ENCODE measurements at places on chromosomes 1 and 21.

- peak; percentile 67 for DNase-seq
These were observed 1.2 kb downstream of the FAM167B start for GRCh38 chr1:32247983-32248889.

- no peak for DNase-seq
These were observed 198.7 kb downstream of the SETD4 start for GRCh38 chr21:35861661-35862060.

DNA sequence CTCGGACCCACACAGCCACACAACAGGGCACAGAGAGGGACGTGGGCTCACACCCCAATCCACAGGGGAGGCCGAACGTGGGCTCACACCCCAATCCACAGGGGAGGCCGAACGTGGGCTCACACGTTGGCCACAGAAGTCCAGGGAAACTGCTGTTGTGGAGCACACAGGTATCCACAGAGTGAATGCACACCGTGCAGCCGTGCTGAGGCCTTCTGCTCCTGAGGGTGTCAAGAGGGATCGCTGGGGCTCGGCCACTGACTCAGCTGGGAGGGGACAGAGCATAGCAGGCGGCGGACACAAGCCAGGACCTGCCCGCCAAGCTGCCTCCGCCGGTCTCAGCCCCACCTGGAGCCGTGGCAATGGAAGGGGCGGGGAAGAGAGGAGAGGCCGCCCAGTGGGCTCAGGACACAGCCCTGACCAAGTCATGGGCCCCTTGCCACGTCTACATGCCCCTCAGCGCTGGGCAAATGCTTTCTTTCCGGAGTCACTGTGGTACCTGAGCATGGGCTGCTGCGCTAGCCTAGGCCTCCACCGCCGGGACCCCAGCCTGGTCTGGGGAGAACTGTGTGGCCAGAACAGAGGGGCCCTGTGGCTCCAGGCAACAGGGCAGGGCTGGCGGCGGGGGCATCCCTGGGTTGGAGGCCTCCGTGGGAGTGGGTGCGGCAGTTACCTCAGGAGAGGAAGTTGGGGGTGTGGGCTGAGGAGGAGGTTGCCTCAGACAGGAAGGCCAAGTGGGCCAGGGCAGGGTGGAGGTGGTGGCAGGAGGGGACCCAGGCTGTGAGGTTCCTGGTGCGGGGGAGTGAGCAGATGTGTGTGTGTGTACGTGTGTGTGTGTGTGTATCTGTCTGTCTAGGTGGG is 1.2 kb downstream of the SYTL1 start:
- DNase-seq: peak; percentile 69

DNA sequence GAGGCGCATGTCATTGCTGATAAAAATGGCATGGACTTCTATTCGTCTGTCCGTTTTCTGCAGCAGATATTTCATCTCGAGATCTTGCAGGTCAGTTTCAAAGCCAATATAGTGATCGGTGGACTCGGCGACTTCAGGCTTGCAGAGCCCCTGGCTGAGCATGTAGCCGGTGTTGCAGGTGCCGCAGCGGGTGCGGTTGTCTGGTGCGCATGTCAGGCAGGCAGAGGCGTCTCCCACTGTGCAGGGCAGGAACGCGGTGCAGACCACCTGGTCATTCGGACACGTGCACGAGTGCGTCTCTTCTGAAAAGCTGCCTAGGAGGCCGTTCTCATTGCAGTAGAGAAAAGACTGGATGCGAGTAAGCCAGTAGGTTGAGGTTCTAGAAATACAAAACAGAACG is 378.9 kb downstream of the BRINP3 start:
- DNase-seq: no peak

- no peak for DNase-seq
These were observed 27.4 kb downstream of the RRP15 start for GRCh38 chr1:218312509-218312908.

DNA sequence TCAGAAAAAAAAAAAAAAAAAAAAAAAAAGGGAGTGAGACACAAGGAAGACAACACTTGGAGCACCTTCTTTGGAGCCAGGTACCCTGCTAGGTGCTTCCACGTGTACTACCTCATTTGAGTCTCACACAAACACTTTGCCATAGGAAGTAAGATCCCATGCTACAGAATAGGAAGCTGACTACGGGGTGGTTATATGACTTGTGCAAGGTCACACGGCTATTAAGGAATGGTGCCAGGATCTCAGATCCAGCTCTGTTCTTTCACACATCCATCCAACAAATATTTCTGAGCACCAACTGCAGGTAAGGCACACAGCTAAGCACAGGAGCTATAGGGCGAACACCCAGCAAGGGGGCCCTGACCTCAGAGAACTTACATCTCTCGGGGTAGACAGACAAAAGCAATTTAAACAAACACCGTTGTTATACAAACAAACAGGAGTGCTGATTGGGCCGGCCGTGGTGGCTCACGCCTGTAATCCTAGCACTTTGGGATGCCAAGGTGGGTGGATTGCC is 22.4 kb downstream of the PTAFR start:
- no peak for DNase-seq

GRCh38 chr1:97042551-97042950 is 321.0 kb downstream of the PTBP2 start:
- no peak for DNase-seq

DNA sequence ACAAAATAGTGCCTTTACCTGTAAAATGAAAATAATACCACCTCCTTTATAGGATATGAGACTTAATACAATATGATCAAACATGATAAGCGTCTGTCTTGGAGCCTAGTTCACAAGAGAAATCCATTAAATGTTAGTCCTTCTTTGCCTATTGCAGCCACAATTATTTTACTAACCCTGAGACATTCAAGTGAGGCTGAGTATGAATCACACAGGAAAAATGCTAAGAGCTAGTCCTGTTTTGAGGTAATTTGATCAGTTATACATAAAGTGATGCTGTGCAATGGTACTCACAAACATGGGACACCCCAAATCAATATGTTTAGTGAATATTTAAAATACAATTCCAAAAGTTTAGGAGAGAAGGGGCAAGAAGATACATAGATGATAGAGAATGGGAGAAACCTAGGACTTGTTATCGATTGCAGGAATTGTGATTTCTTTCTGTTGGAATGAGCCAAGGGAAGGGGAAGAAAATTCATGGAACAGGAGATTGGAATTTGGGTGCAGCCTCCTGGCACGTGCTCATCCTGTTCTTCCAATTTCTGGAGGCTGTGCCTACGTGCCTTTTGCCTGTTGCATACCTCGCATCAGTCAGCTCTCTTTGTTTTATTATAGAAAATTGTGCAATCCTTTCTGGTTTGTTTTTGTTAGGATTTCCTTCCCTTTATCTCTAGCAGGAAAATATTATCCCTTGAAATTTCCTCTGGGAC is 39.9 kb upstream of the BACH1 start:
- DNase-seq: no peak

- no peak for DNase-seq
These were observed 22.1 kb downstream of the GRHL3 start for GRCh38 chr1:24341260-24341659.

DNA sequence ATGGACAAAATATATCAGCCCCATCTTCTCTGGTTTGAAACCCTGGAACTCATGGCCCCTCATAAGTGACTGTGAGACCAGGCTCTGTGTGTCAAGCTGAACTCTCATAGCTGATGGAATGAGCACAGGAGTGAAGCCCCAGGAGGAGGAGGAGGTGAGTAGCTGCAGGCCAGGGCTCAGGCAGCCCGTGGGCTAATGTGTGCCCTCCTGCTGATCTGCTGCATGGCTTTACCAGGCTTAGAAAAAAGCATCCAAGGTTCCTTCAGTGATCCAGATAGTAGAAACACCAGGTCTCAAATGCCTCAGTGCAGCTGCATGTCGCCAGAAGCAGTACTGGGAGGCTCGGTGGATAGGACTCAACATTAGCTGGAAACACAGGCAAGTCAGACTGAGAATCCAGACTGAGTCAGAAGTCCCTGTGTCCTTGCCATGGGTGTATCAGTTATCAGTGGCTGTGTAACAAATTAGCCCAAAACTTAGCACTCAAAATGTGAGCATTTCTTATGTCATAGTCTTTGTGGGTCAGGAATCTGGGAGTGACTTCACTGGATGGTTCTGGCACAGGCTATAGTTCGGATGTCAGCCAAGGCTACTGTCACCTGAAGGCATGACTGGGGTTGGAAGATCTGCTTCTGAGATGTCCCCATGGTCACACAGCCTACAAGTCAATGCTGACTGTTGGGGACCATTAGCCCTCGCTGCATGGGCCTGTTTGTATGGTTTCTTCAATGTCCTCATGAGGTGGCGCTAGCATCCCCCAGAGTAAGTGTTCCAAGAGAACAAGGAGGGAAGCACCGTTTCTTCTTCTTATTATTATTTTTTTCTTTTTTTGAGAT is 255.4 kb upstream of the IRF2BP2 start:
- no peak for DNase-seq
